ENCODE measurements at places on chromosomes 7 and 10.
A peak's percentile ranks its signal among the peaks of the same experiment; 100 is the strongest.

- DNase-seq: no peak
Measured at GRCh38 chr7:80385508-80385907, 126.4 kb downstream of the GNAT3 start.

DNA sequence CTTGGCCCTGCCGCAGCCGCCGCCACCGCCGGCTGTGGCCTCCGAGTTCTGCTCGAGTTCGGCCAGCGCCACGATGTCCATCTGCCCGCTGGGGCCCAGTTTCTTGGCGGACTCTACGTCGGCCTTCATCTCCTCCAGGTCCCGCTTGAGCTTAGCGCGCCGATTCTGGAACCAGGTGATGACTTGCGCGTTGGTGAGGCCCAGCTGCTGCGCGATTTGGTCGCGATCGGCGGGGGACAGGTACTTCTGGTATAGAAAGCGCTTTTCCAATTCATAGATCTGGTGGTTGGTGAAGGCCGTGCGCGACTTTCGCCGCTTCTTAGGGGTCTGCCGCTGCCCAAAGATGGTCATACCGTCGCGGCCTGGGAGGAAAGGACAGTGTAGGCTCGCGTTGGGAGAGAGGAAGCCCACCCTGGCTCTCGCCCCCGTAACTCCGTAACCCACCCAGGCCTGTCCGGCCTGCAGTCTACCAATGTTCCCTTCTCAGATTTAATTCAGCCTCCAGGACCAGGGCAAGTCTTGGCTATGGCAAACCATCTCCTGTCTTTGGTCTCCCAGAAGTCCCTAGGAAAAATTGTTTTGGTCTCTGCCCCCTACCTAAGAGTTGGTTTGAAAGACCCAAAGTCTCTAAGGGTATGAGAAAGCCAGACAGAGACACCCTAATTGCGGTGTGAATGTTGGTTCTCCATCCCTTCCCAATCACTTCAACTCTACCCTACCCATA is 1.7 kb downstream of the LBX1 start:
- DNase-seq: no peak

DNA sequence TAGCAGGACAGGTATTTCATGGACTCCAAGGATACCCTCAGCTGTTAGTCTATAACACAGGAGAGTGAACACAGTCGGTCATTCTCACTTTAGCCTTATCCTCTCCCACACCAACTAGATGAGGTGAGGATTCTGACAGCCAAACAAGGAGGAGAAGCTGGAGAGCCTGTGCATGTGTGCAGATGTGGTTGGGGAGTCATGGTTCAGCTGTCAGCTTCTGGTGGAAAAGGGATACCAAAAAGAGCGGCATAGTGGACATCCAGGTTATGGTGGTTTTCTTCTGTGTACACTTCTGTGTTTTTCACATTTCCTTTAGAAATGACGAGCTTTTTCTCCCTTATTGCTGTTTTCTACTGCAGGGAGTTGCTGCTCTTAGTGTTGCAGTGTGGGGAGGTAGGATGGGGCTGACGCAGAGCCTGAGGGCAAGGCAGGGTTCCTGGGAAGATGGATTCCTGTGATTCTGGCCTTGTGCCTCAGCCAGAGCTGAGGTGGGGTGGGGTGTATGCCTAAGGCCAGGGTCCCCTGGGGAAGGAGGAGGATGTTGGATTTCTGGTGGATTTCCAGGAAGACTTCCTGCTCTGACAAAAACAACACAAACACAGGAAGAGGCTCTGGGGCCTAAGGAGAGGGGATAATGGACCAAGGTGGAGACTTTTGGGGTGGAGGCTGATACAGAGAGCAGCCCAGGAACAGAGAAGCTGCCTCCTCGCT is 26.6 kb downstream of the PLAU start:
- peak; percentile 42 for DNase-seq

DNA sequence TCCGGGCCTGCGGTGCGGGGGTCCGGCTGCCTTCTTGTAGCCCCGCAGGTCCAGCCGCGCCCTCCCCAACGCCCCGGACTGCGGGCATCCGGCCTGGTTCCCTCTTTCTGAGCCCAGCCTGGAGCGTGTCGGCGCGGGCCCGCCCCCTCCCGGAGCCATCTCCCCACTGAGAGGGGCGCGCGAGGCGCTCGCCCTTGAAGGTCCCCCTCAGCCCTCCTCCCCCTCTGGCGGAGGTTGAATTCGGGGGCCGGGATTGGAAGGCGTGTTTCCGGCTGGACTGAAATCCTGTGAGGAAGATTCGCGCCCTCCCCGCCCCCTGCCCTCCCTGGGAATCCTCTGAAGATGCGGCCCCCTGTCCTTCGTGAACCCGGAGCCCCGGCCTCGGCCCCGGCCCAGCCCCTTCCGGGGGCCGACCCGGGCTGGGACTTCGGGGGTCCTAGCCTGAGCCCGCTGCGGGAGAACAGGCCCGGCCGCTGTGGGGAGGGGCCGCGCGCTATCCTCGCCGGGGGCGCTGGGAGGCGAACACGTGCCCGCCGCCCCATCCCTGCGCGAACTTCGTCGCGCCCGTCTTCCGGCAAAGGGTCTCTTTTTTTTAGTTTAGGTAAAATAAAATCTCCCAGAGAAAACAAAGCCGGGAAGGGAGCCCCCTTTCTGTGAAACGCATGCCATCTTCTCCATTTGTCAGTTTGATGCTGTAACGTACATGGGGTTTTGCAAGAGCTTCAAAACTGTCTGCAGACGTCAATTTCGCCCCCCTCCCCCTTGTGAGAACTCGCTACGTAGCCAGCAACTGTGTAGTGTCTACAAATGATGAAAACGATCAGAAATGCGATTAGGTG is 636 bp downstream of the PDCD4 start:
- DNase-seq: peak; percentile 40

DNA sequence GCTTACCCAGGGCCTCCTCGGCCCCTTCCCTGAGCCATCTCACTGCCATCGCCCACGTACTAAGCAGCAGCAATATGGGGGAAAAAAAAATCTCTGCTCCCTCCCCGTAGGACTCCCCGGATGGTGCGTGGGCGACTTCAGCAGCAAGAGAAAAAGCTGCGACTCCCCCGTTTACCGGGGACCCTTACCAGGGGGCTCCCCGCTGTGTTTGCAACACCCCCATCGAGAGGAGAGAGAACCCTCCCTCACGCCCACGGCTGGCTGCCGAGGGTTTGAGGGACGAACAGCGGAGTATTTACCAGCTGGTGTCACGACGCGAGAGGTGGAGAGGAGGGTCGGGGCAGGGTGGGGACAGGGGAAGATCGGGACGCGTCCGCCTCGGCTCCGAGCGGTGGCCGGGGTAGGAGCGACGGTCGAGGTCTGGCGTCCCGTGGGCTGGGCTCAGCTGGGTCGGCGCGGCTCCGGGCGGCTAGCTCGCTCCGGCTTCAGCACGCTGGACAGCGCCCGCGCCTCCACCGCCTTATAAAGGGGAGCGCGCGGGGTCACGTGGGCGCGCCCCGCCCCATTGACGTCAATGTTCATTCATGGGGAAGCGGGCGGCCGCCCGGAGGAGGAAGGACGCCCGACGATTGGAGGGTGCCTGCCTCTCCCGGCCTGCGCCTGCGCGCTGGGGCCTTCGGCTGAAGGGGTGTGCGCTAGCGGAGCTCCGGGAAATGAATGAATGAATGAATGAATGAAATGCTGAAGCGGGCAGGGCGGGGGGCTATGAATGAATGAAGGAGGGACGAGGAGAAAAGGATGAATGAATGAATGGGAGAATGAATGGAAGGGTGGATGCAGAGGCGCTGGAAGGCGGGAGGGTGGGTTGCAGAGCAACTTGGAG is at the start of gene VGF:
Gene VGF, minus strand, starts transcription at position 495 of the 883 bp plus-strand sequence. CDS start 726 bp downstream, outside the sequence.
- DNase-seq: peak; percentile 92

GRCh38 chr10:87798082-87798481 is 19.9 kb downstream of the ATAD1 start:
- DNase-seq: no peak

DNA sequence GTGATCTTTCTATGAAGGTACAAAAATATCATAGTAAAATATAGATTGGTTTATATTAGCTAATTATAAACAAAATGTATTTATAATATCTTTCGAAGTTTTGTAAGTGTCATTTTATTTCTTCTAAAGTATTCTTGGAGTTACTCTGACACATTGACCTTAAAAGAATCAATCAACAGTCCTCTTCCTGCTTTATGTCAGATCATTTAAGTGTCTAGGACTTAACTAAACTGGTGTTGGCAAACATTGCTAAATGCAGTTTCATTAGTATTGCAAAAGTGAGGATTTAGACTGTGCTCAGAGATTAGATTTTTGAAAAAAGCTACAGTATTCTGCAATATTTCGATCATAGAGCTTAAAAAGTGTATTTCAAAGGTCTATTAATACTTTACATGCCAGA is 10.3 kb downstream of the GLCCI1 start:
- DNase-seq: no peak

DNA sequence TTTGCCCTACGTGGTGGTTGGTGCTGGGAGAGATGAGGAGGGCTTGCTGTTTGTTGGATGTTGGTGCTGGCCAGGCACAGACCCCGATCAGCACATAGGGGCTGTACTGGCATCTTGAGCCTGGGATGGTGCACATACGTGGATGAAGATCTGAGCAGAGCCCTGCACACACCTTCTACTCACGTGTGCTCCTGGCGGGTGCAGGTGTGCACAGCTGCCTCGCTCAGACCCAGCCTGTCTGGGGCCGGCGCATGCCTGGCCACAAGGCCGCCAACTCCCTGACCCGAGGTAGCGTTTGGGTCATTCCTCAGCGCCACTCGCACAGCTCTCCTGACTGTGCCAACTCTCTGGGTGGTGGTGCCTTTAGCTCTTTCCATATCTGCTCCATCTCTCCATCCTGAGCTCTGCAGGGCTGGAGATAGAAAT is 18.6 kb downstream of the PALD1 start:
- DNase-seq: no peak

GRCh38 chr7:105874055-105874454 is 2.3 kb downstream of the ATXN7L1 start:
- no peak for DNase-seq

DNA sequence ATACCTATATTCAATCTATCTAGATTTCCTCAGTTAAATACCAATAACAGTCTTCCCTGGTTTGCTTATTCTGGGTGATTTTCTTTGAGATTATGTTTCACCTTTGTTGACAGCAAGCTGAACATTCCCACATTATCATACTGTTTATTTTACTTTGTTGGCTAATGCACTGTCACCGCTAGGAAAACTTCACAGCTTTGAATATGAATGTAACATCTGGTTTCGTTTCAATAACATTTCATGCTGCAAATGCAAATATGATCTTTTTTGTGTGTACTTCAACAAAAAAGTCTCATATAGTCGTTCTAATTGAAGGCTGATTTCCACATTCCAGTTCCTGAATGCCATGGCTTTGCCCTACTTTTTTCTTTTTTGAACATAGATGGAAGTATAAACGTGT is 946.3 kb upstream of the GHITM start:
- no peak for DNase-seq

DNA sequence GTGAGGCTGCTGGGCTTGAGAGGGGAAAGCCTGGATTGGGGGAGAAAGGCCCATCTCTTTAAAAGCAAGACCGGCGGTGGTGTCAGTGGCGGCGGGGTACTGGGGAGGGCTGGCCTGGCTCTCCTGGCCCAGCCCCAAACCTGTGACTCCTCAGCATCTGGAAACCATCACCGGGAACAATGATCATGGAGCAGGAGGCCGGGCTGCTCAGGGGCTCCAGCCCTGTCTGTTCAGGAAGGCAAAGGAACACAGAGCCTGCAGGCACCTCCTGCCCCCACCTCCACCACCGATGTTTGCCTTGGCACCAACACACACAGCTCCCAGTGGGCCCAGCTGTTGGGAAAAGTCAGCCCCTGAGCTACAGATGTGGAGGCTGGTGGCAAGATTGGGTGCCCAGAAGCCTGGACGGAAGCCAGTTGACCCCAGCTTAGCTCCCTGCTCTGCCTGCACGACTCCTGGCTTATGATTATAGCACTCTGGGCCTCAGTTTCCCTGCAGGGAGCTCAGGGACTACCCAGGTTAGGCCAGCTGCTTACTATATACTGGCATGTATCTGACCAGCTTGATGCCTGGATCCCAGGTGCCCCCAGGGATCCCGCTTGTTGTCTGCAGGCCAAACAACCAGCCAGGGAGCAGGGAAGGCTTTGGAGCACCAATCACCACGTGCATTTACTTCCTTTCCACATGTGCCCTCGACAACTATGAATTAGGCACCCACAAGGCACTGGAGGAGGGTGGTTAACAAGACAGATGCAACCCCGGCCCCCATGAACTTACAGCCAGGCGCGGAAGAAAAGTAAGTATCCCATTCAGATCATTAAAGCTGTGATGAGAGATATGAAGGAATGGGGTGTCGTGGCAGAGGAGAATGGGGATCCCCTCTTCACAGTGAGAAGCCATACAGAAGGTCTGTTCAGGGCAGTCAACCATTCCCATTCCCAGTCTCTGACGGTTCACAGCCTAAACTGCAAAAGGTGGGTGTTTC is 37.3 kb downstream of the ZCCHC24 start:
- no peak for DNase-seq

DNA sequence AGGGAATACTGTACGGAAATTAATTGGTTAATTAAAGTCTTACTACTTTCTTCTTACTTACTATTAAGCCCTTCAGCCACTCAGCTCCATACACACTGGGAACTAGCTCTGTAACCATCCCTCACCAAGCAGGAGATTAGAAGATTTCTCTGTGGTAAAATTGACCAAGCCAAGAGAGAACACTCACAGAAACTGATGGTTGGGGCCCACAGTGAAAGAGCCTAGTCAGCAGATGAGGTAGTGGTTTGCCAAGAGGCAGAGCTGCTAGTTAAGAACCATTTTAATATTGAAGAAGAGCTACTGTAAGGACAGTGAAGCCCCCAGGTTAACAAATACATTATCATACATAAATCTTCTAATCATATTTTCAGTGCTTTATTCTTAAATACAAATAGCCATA is 21.8 kb upstream of the C10orf53 start:
- DNase-seq: no peak

DNA sequence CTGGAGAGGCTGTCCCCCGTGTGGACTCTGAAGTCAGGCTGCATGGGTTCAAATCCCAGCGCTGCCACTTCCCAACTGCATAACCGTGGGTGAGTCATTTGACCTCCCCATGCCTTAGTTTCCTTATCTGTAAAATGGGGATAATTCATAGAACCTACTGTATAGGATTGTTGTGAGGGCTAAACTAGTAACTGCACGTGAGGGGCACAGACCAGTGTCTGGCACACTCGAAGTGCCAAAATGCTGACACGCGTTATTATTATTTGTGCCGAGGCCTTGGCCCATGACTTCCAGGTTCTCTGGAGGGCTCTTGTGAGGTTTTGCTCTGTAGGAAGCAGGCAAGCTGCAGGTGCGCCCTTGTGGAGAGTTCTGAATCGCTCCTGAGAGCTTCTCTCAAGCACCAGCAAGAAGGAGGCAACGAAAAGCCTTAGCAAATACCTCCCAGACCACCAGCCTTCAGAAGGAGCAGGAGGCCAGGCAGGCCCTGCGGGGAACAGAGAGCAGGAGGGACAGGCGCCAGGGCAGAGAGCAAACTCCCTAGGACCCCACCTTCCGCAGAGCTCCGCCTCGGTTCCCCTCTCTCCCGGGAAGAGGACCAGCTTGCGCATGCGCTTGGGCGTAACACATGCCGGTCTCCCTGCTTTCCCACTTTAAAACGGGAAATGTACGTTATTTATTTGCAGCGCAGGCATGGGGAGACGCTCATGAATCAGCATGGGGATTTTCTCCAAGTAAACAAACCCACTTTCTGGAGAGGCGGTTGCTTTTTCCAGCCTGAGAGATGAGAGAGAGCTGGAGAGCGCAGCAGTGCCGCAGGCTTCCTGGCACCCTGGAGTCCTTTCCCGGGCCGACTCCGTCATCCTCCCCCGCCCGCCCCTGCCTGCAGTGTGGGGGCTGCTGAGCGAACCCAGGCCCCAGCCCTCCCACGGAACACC is 39.6 kb downstream of the SORCS3 start:
- no peak for DNase-seq

GRCh38 chr10:117483056-117483590 is 59.4 kb upstream of the EMX2 start:
- DNase-seq: no peak

GRCh38 chr7:33673029-33673700 is 232.2 kb upstream of the BMPER start:
- no peak for DNase-seq

- DNase-seq: no peak
Measured at GRCh38 chr7:155953781-155954549, 141.7 kb upstream of the SHH start.

Data from kidney capillary endothelial cell (primary cell).